ENCODE measurements at places on chromosomes 3 and 15. TPM values are rescaled to one million over a fixed set of nuclear protein-coding genes. Genes with fewer than 3 reads are reported as not detected.

KBTBD13 gene
- polyA plus RNA-seq: 0.19 TPM

GRCh38 chr15:97733373-97733772 is 227.1 kb upstream of the ARRDC4 start:
- no peak for DNase-seq

PYGO1 gene
- 4.9 TPM for polyA plus RNA-seq

GRCh38 chr15:94174399-94174802 is 57.0 kb upstream of the MCTP2 start:
- no peak for DNase-seq

GRCh38 chr3:52197499-52197841 is 490 bp upstream of the ALAS1 start:
- DNase-seq: no peak

DNA sequence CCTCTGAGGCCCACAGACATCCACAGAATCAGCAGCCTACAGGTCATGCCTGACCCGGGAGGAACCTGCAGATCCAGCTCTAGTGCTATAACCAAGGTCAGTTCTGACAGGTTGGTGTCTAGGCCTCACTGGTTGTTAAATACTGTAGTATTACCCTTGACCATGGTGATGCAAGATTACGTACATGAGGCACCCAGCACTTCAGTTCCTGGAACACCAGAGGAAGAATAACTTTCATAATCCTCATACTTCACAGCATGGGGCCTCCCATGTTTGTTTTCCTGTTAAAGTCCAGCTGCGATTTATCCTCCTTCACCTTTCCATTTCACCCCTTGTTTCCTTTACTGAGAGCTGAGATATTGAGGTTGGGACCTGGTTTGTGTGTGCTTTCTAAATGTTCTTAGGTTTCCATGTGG is 34.4 kb upstream of the GLCE start:
- no peak for DNase-seq

LYZL4 gene
- not detected for polyA plus RNA-seq

MESP2 gene
- 0.10 TPM for polyA plus RNA-seq

NMB gene
- polyA plus RNA-seq: 11.3 TPM

GRCh38 chr15:57566834-57567233 is 24.9 kb upstream of the MYZAP start:
- no peak for DNase-seq

GRCh38 chr3:64905906-64906410 is 218.2 kb upstream of the ADAMTS9 start:
- no peak for DNase-seq

CCR5 gene
- 1.0 TPM for polyA plus RNA-seq

GRCh38 chr3:195260280-195260905 is 10.6 kb downstream of the XXYLT1 start:
- DNase-seq: no peak

GRCh38 chr3:9553948-9554513 is 409 bp upstream of the LHFPL4 start:
- DNase-seq: no peak

ERICH6 gene
- polyA plus RNA-seq: not detected

DNA sequence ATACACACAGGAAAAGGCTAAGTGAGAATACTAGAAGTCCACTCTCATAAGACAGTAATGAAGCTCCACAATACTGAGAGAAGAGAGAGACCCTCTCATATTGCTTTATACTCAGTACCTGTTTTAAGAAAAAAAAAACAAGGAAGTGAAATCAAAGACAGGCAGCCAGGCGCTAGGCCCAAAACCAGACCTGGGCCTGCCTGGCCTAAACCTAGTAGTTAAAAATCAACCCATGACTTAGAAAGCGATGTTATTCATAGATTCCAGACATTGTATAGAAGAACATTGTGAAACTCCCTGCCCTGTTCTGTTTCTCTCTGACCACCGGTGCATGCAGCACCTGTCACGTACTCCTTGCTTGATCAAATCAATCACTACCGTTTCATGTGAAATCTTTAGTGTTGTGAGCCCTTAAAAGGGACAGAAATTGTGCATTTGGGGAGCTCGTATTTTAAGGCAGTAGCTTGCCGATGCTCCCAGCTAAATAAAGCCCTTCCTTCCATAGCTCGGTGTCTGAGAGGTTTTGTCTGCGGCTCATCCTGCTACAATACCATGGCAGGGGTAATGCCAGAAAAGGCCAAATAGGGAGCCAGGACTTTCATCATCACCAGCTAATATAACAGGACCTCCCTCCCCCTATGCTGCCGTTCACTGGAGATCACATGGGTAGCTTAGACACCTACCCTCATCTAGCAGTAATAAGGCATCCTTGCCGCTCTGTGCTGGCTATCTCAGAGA is 1294.1 kb downstream of the NSUN3 start:
- no peak for DNase-seq

DNA sequence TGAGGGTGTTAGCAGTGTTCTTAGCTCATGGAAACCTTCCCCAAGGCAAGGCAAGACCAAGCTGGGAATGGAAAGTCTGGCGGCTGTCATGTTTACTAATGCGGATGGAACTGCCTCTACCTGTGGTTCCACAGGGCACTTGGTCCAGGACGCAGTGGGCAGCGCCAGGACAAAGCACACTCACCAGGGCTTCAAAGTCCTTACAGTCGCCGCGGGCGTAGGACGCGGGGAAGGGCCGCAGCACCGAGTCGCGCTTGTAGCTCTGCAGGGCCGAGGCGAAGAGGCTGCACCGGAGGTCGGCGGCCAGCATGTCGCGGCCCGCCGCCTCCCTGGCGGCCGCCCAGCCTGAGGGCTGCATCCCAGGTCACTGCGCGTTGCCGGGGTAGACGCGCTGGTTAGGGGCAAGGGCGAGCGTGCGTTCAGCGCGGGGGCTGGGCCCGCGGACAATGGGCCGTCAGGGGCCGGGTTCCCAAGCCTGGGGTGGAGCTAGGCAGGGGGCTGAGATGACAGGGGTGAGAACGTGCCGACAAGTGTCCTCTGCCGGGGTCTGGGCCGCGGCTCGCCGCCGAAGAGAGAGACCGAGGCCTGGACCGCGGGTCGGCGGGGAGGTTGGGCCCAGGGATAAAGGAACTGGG is 497 bp downstream of the PARP16 start:
- DNase-seq: no peak

DNA sequence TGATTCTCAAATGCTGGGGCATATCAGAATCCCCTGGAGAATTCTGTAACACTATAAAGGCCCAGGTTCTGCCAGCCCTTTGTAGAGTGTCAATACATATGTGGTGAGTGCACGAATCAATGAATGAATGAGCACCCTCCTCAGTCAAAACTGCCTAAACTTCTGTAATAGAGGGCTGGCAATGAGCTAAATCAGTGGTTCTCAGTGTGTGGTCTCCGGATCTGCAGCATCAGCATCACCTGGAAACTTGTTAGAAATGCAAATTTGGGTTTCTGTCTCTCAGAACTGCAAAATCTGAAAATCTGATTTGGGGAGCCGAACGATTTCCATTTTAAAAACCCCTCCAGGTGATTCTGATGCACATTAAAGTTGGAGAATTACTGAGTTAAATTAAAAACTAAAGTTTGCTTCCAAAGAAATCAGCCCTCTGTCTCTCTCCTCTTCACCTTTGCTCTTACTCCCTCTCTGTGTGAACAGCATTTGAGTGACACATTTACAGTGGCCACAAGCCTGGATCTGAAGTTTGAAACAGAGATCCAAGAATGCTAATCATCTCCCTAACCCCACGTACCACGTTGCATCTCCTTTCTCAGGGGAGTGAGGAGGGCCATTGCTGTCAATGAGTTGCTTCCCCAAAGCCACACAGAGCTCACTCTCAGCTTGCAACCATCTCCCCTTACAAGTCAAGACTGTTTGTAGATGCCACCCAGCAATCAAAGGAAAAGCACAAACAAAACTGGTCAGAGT is 109.5 kb downstream of the STAC start:
- DNase-seq: no peak

DNA sequence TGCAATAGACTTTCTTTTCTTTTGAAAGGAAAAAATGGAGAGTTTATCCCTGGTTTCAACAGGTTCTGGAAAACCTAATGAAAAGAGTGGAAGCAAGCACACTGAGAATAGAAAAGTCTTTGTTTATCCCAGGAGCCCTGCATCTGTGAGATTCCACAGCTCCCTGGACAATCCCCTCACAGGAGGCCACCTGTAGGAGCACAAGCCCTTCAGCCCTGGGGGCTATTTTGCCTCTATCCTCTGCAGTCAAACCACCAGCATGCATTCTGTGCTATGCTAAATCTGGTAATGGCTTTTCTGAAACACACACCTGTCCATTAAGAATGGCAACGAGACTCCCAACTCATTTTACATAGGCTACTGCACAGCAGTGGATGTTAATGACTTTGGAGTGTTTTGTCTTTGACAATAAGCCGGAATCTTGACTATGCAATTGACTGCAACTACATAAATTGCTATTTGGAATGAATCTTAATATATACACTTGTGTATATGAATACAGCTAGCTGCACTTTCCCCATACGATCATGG is 369.4 kb downstream of the NR2F2 start:
- no peak for DNase-seq

GRCh38 chr3:188256758-188257157 is 102.8 kb downstream of the LPP start:
- no peak for DNase-seq

DNA sequence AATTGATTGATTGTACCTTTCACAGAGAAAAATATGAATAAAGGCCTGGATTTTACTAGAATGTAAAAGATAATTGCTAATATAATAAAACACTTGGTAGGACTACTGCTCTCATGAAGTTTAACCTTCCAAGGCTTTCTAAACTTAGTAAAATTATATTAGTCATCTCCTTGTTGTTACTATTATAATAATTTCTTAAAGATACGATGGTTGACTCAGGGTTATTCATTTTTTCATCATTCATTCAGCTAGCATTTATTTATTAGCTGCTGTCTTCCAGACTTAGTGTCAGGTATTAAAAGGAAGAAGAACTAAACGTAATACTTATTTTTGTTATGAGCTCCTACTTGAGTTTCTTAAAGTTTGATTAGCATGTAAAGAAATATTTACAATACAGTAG is 771.6 kb upstream of the NR2F2 start:
- no peak for DNase-seq

All from urinary bladder (tissue), 4 donors.